Inflammatory macrophage (primary cell): ENCODE measurements at places on chromosomes 12 and 14.

- DNase-seq = peak; percentile 71
Observed at GRCh38 chr12:24584032-24584675, 364.7 kb downstream of the BCAT1 start.

DNA sequence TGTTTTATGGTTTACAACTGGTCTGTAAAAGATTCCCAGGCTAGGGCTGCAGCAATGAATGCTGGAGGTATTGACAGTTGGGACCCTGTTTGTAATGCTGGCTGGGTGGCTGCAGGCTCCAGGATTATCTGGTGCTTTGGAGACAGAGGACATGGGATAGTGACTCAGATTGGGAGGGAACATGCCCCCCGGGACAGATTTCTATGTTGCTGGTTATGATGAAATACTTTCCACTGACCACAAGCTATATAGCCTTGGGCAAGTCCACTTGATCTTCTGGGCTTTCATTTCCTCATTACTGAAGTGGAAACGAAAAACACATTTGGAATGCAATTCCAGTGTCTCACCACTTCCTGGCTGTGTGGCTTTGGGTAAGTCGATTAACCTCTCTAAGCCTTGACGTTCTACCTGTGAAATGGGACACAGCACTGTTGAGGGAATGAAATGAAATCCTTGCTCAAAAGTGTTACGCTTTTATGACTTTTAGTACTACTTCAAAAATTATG is 6.3 kb upstream of the TPCN1 start:
- DNase-seq = peak; percentile 98

DNA sequence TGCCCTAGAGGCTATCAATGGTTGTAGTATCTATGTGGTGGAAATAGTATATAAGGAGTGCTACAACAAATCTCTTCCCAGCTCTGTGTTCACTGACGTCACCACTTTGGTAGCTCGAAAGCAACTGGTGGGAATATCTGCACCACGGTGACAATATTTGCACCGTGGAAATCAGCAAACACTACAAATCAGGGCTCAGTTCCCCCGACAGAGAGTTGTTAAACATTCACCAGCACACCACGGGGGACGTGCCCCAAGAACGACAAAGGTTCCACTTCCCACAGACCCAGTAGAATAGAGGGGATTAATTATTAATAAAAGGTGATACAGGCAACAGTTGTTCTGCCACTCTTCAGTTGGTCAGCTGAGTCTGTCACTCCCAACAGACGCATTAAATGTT is 98.4 kb downstream of the CCDC60 start:
- no peak for DNase-seq

DNA sequence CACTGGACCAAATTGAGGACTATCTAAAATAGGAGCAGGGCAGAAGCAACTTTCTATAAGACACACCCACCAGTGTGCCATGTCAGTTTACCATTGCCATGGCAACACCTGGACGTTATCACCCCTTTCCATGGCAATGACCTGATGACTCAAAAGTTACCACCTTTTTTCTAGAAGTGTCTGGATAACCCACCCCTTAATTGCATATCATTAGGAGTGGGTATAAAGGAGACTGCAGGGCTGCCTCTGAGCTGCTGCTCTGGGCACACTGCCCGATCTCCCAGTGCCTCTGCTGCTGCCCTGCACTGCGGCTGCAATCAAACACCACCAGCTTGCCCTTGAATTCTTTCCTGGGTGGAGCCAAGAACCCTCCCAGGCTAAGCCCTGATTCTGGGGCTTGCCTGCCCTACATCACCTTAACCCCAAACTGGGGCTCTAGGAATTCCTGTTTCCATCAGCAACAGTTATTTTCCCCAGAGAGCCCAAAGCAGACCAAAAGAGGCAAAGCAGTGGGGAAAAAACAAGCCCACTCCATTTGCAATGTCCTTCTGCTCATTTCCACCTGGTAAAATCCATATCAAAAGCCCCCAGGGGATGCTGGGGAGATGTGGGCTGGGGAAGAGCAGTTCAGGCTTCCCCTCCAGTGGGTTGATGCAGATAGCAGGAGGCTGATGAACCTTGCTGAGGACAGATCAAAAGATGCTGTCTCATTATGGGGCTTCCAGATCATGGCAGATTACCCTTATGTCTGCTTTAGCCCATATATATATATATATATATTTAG is 129.5 kb upstream of the NCOR2 start:
- DNase-seq = no peak

GRCh38 chr12:13740149-13740545 is 241.3 kb downstream of the GRIN2B start:
- no peak for DNase-seq
